ENCODE measurements at places on chromosomes 1 and 21.

DNA sequence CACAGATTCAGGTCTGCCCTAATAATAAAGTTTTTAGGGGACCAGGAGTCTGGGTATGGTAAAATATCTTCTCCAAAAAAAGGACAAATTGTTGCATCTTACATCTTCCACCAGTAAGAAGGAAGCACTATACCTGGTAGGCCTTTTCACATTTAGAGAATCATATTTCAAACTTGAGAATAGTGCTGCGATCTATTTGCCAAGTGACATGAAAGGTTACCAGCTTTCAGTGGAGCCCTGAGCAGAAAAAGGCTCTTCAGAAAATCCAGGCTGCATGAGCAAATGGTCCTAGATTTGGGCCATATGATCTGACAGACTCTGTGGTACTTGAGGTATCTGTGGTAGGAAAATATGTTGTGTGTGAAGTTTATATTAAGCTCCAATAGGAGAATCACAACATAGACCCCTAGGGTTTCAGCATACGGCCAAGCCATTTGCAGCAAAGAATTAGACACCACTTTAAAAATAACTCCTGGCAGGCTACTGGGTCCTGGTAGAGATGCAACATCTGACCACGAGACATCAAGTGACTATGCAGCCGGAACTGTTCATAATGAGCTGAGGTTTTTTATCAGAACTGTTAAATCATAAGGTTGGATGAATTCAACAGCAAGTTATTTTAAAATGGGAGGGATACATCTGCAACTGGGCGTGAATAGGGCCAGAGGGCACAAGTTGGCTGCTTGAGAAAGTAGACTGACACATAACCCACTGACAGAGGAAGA, 38.6 kb upstream of the CCDC190 start:
- peak; percentile 12 for DNase-seq

GRCh38 chr1:34984435-34984792, 733 bp downstream of the TMEM35B start:
- no peak for DNase-seq

GRCh38 chr1:43650310-43651085, 549 bp downstream of the KDM4A start:
- peak; percentile 96 for DNase-seq

GRCh38 chr1:31902510-31902860, 35.7 kb downstream of the PTP4A2 start:
- DNase-seq, result no peak

DNA sequence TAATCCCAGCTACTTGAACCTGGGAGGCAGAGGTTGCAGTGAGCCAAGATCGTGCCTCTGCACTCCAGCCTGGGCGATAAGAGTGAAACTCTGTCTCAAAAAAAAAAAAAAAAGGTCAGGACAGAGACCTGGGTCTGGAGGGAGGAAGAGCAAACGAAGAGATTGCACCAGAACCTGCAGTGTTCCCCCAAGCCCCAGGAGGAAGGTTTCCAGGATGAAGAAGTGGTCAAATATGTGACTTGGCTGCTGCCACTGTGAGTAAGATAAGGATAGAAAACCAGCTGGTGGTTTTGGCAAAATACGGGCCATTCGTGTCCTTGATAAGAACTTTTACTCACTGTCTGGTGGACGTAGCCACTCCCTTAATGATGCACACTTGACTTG, 42.2 kb downstream of the CLDN14 start:
- no peak for DNase-seq

DNA sequence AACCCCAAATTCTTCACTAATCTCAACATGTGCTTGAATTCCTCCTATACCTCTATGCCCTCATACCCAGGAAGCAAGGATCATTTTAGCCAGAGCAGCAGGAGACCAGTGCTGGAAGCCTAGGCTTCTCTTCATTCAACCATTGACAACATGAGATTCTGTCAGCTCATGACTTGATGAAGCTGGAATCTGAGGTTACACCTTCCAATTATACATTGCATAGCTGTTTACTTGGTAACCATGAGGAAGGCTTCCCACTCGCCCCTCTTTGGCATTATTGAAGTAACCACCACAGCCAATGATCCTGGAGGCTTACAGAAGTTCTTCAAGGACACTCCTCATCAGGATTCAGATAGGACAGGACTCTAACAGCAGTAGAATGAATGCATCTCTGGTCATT, 160.3 kb downstream of the TPR start:
- no peak for DNase-seq

DNA sequence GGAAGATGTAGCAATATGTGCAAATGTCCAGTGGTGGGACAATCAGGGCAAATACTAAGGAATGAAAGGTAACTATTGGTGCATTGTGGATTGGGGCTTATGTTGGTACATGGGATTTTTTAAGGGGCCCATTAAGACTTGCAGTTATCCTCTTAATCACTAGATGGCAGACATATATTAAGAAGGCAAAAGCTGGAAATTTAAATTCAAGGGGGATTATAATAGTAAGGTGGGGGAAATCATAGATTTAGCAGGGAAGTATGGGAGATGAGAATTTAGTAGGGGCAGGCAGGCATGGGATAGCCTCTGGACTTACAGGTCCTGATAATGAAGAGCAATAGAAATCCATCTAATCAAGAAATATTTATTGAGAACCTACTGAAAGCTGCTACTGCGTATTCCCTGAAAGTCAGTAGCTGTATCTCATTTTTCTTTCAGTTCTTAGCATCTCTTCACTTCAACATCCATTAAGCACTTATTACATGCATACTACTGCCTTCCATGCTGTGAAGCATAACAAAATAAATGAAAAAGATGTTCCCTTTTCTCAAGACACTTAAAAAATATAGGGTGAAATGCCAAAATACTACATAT, 251.8 kb downstream of the CRB1 start:
- no peak for DNase-seq

- no peak for DNase-seq
Measured at GRCh38 chr1:204694145-204694544, 8.6 kb upstream of the LRRN2 start.

DNA sequence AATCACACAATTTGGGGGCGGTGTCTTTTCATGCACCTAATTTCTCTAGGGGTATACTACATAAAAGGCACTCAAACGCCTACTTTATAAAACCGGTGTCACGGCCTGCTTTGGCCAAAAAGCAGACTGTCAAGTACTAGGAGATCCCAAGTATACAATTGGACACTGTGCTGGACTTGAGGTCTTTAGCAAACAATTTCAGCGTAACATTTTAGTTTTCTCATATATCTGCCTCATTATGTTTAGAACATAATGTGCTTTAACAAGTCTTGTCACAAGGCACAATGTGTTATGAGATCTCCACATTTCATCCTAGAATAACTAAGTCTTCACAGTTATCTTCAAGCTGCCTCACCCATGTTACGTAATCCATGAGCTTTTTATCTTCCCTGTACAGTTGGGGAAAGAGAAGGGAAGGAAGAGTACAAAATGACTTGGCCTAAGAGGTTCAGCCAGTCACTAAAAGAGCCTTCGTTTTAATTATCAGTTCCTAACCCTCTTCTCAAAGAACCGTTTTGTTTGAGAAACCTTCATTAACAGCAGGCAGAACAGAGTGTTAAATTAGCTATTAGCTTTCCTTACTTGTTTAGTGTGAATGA, 1.7 kb downstream of the SSX2IP start:
- no peak for DNase-seq
